CD14-positive monocyte (primary cell): ENCODE measurements at places on chromosomes 1 and 21.

DNA sequence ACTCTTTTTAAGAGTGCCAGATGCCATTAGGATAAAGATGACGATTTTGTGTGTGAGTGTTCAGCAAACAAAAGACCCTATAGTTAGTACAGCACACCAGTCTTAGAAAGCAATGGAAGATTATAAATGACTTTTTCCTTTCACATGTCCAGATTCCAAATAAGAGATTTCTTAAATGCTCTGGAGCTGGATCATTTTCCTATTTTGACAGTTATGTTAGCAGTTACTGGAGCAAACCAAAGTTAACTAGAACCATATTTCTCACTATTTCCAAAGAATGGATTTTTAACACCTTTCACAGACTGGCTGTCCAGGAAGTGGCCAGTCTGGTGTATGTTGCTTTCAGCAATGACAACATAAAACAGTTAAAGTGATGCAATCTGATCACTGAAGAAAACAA lies 905.8 kb upstream of the ADGRL2 start:
- no peak for DNase-seq

DNA sequence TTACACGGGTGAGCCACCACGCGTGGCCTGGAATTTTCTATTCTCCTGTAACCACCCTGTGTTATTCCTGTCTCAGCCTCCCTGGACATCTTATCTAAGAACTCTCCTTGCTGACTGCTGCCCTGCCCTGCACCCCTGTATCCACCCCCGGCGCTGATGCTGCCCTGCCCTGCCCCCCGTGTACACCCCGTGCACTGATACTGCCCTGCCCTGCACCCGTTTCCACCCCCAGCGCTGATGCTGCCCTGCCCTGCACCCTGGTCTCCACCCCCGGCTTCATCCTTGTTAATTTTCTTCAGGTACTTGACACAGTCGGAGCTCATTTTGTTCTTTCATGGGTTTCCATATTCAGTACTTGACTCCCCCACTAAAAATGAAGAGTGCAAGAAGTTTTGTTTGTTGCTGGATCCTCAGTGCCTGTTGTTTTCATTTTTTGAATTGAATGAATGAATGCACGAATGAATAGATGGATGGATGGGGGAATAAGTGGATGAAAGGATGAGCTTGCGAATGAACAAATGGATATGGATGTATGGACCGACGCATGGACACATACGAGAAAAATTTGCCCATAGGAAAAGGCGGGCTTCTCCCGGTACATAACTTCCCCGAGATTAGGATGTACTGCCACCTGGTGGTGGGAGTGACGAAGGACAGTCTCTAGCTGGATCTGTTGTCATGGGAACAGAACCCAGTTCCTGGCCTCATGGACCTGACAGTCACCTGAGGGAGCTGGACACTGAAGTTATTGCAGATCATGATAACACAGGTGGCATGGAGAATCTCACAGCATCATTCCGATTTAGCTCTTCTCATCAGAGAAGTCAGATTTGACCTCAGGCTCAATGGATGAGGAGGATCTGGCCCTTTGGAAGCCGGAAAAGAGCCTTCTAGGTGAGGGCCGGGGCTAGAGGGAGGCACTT lies 14.9 kb downstream of the AADACL4 start:
- DNase-seq = peak; percentile 75

GRCh38 chr1:31937300-31938183 lies 626 bp downstream of the PTP4A2 start:
- DNase-seq = no peak

- peak; percentile 95 for DNase-seq
These were observed 145.5 kb upstream of the NRIP1 start for GRCh38 chr21:15210235-15210678.

- no peak for DNase-seq
These were observed 940 bp upstream of the PRKCZ start for GRCh38 chr1:2049225-2049717.

- peak; percentile 10 for DNase-seq
These were observed 696.6 kb upstream of the BRINP3 start for GRCh38 chr1:191174298-191174697.

- DNase-seq = no peak
These were observed 19.9 kb downstream of the VPS13D start for GRCh38 chr1:12249748-12250147.

DNA sequence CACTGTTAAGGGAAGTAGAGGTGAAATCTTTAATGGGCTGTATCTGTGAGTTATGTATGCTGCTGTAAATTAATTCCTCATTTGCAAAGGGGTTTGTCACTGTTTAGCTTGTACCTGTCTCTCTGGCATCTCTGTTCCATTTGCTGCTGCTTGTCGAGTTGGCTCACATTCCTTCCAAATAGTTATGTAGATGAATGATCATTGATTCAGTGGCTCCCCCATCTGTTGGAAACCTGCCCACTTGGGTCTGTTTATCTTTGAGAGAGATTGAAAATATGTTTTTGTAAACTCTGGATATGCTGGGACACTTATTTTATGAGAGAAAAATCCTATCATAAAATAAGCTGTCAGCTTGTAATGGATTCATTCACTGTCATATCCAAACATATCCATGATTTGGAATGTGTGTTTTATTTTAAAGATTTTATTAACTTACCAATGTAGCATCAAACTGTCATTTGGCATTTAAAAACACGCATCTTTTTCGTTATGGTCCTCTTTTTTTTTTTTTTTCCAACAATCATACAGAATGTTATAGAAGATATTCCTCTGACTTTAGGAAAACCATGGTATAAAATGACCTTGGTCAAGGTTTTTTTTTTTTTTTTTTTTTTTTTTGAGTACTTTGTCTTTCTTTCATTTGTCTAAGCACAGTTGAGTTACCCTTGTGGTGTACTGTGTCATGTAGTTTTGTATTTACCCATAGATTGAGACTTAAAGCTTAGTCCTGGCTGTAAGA lies 3.5 kb downstream of the RYR2 start:
- no peak for DNase-seq

GRCh38 chr1:152188673-152189591 lies 29.9 kb upstream of the RPTN start:
- DNase-seq = peak; percentile 71

DNA sequence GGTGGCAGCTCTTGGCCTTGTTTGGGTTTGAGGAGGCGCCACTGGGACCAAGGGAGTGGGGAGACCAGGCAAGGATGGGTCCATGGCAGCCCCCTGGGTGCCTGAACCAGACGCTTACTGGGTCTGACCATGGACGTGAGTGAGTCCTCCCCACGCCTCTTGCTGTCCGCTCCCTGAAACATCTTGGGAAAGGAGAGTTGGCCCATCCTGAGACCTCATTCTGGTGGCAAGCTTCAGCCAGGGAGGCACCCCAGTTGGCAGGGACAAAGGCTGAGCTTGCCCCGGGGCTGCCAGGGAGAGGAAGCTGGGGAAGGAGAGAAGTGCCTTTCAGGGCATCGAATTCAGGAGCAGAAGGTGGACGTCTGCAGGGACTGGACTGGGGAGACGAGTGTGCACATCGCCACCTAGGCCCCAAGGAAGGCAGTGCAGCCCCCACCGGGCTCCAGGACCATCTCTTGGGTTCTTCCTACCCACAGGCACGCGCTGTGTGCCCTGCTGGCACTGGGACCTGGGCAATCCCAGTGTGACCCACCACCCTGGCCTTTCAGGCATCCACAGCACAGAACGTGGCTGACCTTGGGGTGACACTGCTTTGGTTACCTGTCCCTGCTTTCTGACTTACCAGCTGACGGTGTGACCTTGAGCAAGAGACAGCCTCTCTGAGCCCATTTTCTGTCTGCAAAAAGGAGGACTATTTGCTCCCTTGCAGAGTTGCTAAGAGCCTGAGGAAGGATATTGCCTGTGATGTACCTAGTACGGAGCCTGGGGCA lies 132.9 kb upstream of the WNT4 start:
- DNase-seq = peak; percentile 2

GRCh38 chr1:228022571-228023293 lies 15.9 kb downstream of the WNT3A start:
- no peak for DNase-seq

DNA sequence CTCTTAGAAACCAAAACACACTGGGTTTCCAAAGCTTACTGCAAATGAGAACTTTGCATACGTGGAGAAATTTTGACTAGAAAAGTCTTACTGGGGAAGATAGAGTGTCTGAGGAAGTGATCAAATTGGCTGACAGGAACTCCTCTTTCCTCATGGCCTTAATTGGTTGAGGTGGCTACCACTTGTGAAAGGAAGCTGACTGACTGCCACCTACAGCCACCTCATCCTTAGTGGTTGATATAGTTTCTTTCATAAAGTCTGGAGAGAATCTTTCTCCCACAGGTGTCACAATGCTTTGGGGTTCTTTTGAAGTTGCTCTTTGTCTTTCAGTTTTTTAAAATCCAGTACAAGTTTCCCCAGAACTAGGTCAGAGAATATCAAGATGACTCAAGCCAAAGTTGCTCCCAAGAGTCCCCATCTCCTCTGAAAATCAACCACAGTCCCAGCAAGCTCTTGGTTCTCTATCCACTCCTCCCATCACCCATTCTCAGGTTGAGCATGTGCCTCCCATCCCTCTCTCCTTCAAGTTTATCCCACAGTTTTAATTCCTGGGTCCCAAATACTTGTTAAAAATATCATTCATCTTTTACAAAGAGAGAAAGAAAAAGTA lies 43.3 kb downstream of the GPR88 start:
- DNase-seq = peak; percentile 8

DNA sequence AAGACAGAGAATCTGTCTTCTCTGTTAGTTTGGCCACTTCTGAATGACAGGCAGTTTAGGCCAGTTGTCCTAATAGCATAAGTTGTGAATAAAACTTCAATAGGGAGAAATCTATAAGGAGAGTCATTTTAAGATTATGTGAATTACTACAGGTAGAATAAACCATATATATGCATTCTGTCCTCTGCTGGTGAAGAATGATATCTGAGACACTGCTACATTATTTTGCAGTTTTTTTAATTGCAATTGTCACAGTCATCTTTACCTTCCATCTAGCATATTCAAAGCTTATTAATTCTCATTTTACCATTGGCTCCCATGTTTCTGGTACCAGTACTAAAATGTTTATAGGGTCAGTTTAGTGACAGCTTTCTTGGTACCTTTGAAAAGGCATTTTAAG lies 519.6 kb upstream of the DEPDC1 start:
- DNase-seq = no peak

DNA sequence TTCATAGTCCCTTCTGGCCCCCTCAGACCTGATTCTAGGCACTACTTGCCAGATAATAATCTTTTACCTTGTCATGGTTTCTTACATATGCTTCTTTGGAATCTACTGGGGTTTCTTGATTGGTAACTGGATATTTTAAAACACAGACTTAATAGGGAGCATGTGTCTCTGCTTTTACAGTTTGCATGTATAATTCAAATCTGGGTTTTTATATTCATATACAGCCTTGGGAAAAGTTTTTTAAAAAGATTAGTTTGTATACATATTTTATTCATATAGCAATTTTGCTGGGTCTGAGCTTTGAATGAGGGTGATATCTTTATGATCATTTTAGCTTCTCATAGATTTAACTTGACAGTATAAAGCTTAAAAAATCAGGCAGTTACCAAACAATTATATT lies 21.1 kb upstream of the CD1D start:
- DNase-seq = no peak

GRCh38 chr1:158126425-158126824 lies 54.3 kb upstream of the CD1D start:
- DNase-seq = no peak

GRCh38 chr1:212950243-212951125 lies at the start of gene VASH2:
TSS of gene VASH2 (plus strand) at chr1:212950541. CDS start at chr1:212951543, 1,002 bp downstream.
- DNase-seq = peak; percentile 57

GRCh38 chr1:98472878-98473277 lies 188.6 kb upstream of the SNX7 start:
- no peak for DNase-seq

GRCh38 chr1:88673446-88673845 lies 10.6 kb upstream of the PKN2 start:
- DNase-seq = no peak

DNA sequence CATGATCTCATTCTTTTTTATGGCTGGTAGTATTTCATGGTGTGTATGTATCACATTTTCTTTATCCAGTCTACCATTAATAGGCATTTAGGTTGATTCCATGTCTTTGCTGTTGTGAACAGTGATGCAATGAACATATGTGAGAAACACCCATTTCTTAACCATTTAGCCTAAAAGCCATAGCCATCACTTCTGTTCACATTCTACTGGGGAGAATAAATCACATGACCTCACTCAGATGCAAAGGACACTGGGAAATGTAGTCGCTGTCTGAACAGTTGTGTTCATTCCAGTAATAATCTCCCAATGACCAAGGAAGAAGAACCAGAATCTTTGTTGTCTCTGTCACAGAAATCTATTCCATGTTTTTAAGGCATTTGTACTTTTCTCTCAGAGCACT lies 15.1 kb upstream of the PLA2G2E start:
- no peak for DNase-seq

DNA sequence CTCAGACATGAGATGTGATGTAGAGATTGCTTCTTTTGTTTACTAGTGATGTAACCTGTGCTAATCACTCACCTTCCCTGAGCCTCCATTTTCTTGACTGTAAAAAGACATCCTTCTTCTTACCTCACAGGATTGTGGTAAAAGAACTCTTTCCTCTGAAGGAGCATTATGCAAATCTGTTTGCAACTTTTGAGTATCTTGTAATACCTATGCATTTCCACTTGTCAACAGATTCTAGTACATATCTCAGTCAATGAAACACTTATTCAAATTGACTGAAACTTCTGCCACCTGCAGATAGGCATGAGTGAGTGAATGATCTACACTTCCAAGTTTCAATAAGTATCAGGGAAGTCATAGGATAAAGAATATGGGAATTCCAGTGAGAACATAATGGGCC lies 174.7 kb downstream of the HHIPL2 start:
- no peak for DNase-seq

DNA sequence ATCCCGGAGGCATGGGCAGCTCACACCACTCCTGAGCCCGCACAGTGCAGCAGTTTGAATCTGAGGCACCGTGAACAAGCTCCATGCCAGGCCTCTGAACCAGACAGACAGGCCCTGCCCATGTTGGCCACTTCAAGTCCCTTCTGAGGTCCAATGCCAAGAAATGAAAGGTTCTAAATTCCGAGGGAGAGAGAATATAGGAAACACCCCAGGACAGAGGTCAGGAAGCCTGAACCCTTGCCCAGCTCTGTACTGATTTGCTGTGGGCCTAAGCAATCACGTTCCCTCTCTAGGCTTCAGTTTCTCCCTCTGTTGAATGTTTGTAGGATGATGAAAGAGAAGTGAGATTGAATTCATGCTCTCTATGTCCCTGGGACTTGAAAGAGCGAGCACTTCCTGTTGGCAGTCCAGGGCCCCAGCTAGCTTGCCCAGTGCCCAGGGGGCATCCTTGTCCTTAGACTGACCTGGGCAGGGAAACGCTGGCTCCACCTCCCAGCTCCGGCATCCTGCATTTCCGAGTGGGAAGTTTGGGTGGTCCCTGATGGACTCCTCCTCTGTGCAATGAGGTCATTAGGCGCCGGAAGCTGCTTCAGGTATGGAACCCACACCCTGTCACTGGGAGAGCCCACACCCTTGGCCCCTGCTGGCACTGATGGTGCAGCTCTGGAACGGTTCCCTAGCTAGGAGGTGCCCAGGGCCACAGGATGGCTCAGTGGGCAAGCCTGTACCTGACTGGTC lies 242.4 kb upstream of the TMEM51 start:
- DNase-seq = no peak
